ENCODE measurements at places on chromosomes 11 and 22. TPM values are rescaled to one million over a fixed set of nuclear protein-coding genes. Genes with fewer than 3 reads are reported as not detected.

The POTEH gene
- not detected for total RNA-seq

The BACE1-AS gene
- total RNA-seq, result 1.4 TPM

The RASD2 gene
- total RNA-seq, result not detected

The CD6 gene
- total RNA-seq, result not detected

The SERPIND1 gene
- total RNA-seq, result 0.71 TPM

The BDNF gene
- 2.0 TPM for total RNA-seq

The OR5P2 gene
- not detected for total RNA-seq

The PKDREJ gene
- total RNA-seq, result not detected
